ENCODE measurements at places on chromosomes 3 and 15. TPM values are rescaled to one million over a fixed set of nuclear protein-coding genes. Genes with fewer than 3 reads are reported as not detected.

DNA sequence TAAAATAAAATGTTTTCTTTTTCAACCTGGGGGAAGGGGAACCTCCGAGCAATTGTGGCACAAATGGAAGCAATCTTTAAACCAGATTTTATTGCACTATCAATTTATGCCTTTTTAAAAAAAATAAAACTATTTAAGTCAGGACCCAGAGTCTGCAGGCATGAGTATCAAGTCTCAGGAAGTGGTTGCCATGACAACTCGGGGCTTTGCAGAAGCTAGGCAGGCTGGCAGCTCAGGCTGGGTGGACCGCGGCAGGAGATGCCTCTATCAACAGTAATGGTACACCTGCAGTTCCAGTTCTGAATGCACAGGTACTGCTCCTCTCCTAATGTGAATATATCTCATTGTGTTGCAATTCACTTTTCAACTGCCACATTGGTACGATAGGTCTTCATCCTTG lies 447.7 kb downstream of the GABRG3 start:
- DNase-seq: no peak

DNA sequence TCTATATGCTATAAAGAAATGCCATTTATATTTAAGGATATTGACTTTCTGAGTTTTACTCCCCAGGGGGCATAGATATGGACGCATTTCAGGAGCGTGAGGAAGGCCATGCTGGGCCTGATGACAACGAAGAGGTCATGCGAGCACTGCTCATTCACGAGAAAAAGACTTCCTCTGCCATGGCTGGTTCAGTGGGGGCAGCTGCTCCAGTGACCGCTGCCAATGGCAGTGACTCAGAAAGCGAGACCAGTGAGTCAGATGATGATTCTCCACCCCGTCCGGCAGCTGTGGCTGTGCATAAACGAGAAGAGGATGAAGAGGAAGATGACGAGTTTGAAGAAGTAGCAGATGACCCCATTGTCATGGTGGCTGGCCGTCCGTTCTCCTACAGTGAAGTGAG lies 38.4 kb downstream of the GTF2E1 start:
- DNase-seq: no peak

DNA sequence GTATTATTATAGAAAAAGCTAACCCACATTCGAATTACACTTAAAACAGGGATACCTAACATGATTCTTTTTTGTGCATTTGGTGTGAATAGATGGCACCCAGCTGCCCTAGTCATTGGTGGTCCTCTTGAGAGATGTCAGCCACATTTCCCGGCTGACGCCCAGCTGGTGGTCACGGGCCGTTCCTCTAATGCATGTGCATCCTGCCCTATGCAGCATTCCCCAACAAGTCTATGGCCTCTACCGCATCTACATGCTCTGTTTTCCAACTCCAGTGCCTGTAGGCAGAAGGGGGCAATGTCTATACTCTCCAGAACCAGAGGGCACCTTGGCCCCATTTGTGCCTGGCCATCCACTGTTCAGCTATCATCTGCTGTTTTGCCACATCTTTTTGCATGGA lies 78.6 kb upstream of the PRICKLE2 start:
- no peak for DNase-seq

GRCh38 chr15:26260517-26261133 lies 397.5 kb upstream of the ATP10A start:
- DNase-seq: peak; percentile 9

- no peak for DNase-seq
These were observed 398.9 kb upstream of the THBS1 start for GRCh38 chr15:39181940-39182339.

GRCh38 chr3:50147447-50147846 lies 7.7 kb upstream of the SEMA3F start:
- DNase-seq: no peak

- no peak for DNase-seq
These were observed 72.9 kb downstream of the DAPK2 start for GRCh38 chr15:63973212-63974009.

DNA sequence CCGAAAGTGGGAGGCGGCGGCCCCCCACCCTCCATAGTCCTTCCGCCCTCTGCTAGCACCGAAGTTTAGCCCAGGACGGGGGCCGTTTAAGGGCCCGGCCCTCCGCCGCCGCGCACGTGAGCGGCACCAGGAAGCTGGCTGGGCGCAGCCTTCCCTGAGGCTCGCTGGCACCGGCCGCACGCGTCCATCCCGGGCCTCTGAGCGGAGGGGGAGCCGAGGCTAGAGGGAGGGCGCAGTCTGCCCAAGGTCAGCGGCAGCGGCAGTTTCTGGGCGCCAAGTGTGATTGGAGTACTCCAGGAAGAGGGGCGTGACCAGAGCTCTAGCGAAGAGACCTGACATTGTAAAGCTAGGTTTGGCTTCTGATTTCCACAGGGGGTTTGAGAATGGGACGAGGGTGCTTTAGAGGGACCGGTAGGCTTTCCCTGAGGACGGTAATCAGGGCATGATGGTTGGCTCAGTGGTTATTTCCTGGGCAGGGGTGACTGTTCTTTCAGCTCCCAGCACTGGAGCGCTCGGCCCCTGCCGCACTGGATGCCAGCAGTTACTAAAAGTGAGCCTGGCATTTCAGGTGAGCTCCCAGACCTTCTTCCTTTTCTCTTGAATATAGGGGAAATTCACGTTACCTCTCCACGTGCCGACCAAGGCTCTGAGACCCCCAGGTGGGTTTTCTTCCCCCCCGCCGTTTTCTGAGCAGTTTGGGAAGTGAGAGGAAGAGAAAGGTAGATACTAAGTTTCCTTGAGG lies 853 bp downstream of the TEX264 start:
- DNase-seq: peak; percentile 45

- no peak for DNase-seq
These were observed 800.6 kb upstream of the LMCD1 start for GRCh38 chr3:7700977-7701376.

DNA sequence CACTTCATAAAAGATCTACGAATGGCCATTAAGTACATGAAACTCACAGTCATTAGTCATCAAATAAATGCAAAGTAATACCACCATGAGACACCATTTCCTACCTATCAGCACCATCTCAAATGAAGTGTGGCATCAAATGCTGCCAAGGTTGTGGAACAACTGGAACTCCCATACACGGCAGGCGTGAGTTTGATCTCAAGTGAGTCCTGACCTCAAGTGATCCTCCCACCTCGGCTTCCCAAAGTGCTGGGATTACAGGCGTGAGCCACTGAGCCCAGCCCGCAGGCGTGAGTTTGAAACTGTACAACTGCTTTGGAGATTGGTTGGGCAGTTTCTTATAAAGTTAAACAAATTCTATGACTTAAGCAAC lies 28.8 kb upstream of the HDAC11 start:
- DNase-seq: peak; percentile 14

- no peak for DNase-seq
These were observed 27.0 kb downstream of the PSTPIP1 start for GRCh38 chr15:77021803-77022381.

GRCh38 chr15:76447728-76448441 lies 111.3 kb downstream of the ISL2 start:
- no peak for DNase-seq

DNA sequence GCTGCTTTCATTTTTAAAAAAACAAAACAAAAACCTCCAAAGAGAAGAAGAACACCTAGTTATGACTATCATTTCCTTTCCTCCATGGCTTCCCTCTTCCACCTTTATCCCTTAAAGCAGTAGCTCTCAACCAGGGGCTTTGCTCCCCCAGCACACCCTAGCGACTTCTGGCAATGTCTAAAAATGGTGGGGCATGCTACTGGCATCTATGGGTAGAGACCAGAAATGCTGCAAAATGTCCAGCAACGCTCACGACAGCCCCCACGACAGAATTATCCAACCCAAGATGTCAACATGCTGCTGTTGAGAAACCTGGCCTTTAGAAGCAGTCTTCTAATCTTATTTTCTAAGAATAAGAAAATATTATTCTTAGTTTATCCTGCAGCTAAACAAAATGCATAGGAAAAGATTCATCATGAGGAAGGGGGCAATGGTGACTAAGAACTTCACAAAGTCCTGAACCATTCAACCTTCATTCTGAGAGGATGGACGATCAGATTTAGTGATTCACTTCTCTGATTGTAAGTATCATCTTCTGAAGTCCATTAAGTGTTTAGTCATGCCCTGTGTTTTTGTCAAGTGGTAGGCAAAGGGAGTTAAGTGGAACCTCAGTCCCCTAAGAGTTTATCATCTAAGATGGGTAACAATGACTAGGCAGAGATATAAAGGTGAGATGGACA lies 81.7 kb downstream of the CCNL1 start:
- no peak for DNase-seq

DNA sequence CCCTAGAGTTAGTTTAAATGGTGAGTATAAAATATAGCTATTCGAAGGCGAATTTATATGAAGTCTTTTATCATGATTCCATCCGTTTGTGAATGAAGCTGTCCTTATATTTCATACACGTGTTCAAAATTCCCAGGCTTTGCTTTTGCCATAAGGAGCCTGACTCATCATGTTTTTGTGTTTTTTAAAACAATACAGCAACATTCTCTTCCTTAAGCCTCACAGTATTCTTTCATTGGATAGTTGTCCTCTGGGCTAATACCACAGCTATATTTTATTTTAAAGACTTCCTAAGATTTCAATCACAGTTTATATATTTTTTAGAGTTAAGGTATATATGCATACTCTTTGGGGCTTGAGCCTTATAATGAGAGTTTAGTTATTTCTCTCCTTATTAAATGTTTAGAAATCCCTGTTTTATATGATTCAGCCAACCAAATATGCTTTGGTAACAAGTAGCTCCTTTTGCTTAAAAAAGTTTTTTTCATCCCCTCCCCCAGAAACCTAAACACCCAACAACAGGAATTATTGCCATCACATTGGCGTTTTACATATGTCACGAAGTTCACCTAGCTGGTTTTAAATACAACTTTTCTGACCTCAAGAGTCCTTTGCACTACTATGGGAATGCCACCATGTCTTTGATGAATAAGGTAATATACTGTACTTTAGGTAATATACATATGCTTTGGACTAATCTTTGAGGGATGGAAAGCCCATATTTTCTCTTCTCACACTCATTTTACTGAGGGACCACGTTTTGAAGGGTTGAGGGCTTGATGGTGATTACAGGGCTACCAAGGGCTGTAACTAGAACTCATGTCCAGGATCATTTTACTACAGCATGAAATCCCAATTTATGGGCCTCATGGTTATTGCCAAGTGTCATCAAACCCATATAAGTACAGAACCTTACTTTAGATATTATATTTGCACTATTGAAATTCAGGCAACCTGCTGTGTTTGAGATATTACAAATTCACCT lies 28.5 kb downstream of the ST3GAL6 start:
- DNase-seq: no peak

DNA sequence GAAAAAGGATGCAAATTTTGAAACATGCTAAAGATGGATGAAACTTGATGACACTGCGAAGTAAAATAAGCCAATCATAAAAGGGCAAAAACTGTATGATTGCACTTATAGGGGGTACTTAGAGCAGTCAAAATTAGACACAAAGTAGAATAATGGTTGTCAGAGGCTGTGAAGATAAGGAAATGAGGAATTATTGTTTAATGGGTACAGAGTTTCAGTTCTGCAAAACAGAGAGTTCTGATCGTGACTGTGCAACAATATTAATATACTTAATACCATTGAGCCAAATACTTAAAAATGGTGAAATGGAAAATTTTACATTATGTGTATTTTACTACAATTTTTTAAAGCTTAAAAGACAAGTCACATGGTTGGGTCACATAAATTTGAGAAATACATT lies 35.1 kb downstream of the UBE3A start:
- no peak for DNase-seq

- DNase-seq: no peak
These were observed 140.4 kb downstream of the MTHFS start for GRCh38 chr15:79756365-79756764.

- no peak for DNase-seq
These were observed 625.9 kb downstream of the NLGN1 start for GRCh38 chr3:174023421-174023820.

DNA sequence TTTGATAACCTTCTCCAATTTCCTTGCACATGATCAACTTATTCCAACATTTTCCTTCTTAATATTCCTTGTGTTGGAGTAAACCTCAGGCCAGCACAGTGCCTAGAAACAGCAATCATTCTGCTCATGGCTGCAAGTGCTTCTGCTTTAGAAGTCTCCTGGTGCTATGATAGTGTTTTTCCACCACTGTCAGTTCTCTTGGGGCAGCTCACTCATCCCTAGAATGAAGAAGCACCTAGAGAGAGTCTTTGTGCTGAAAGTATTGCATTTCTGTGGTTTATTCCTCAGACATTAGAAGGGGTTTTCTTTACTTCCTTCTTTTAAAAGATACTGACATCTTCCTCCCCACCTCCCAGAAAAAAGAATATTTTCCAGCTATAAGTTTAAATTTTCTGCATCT lies 183.5 kb downstream of the RYR3 start:
- DNase-seq: no peak

DNA sequence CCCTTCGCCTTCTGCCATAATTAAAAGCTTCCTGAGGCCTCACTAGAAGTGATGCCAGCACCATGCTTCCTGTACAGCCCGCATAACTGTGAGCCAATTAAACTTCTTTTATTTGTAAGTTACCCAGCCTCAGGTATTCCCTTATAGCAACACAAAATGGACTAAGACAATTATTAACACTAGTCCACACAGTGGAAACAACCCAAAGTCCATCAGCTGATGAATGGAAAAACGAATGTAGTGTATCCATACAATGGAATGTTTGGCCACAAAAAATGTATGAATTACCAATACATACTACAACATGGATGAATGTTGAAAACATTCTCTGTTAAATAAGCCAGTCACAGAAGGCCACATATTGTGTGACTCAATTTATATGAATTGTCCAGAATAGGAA lies 22.5 kb upstream of the CTXND1 start:
- DNase-seq: no peak

GRCh38 chr3:339351-339750 lies 142.8 kb downstream of the CHL1 start:
- no peak for DNase-seq

Gene ATP13A4
- total RNA-seq: 0.16 TPM

Gene DNASE1L3
- not detected for total RNA-seq

Gene MME
- total RNA-seq: not detected

Gene ILDR1
- total RNA-seq: 0.18 TPM

Gene PPARG
- 0.83 TPM for total RNA-seq

Gene ZIC1
- total RNA-seq: not detected

Gene XIRP1
- total RNA-seq: 20.6 TPM

Gene OR5H14
- total RNA-seq: not detected

Gene GABRG3
- not detected for total RNA-seq

Gene TIGIT
- 20.9 TPM for total RNA-seq

Gene TGM4
- not detected for total RNA-seq

Gene ITGA11
- total RNA-seq: not detected

Gene TM6SF1
- 0.63 TPM for total RNA-seq

Gene PRSS50
- not detected for total RNA-seq

All from activated T-cell treated with anti-CD3 and anti-CD28 coated beads, Interleukin-2, amount 50 U/mL, for 4 hours (primary cell).